ENCODE measurements at places on chromosomes 2 and 18.
A peak's percentile ranks its signal among the peaks of the same experiment; 100 is the strongest.

DNA sequence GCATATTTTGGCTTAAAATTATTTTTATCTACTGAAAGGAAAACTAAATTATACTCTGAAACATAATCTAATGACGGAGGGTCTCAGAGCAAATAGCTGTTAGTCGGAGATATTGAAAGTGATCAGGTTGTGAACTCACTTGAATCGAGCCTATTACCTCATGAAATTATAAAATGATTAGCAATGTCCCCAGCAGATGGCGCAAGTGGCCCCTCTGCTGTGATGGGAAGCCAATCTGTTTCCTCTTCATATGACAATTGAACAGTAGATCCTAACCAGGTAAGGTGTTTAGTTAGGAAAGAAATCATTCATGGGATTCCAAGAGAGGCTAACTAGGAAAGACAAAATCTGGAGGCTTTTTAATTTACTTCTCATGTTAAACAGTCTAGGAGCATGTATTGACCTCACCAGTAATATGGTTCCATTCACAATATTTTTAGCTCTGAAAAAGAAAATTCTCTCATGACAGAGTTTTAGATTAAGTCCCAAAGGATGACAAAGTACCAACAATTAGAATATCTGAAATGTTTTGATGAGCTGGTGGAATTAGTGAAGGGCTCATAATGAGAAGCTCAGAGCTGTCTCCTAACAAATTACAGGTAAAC lies 29.9 kb upstream of the MPPE1 start:
- ATAC-seq: peak; percentile 79

- ATAC-seq: no peak
These were observed 177.8 kb downstream of the KIAA1328 start for GRCh38 chr18:37006742-37007141.

DNA sequence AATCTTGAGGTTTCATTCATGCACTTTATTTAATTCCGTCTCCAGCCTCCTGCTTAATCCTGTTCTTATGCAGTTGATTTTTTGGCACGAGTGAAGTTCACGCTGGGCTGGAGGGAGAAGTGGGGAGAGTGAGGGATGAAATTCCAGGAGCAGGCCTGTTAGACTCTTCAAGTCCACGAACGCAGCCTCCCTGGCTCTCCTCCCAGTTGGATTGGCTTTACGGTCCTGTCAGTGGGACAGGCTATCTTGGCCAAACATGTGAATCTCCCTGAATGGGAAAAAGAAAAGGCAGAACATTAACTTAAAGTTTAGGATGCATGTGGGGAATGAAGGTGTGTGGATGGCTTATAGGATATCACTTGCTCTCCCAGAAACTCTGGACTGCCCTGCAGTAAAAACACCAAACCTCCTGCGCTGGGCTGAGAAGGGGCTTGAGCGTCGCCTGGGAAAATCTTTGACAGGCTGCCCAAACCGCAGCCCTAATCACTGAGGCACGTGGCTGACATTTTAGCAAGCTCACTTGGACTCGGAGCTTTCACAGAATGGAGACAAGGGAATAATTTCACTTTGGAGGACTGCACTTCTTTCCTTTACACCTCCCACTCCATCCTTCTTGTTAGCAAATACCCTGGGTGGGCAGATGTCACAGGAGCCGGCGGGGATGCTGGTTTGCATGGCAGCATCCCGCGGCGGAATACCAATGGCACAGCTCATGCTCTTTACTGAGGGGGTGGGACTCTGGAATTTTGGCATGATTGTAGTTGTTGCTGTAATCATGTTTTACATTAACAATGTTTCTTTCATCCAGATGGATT lies 93.9 kb downstream of the ACKR3 start:
- ATAC-seq: peak; percentile 8

DNA sequence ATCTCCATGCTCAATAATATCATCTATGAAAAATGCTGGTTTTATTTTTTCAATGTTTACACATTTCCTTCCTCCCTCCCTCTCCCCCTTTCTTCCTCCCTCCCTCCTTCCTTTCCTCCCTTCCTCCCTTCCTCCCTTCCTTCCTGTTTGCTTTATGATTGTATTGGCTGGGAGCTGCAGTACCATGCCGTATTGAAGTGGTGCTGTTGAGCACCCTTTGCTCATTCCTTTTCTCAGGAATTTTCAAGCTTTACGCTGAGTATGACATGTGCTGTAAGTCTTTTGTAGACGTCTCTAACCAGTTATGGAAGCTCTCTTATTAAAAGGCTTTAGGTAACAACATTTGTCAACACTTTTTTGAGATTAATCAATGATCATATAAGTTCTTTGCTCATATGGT lies 100.4 kb downstream of the SNTG2 start:
- ATAC-seq: no peak

Measured in esophagus mucosa (tissue), 1 donor.